ENCODE measurements at places on chromosomes 4 and X.

DNA sequence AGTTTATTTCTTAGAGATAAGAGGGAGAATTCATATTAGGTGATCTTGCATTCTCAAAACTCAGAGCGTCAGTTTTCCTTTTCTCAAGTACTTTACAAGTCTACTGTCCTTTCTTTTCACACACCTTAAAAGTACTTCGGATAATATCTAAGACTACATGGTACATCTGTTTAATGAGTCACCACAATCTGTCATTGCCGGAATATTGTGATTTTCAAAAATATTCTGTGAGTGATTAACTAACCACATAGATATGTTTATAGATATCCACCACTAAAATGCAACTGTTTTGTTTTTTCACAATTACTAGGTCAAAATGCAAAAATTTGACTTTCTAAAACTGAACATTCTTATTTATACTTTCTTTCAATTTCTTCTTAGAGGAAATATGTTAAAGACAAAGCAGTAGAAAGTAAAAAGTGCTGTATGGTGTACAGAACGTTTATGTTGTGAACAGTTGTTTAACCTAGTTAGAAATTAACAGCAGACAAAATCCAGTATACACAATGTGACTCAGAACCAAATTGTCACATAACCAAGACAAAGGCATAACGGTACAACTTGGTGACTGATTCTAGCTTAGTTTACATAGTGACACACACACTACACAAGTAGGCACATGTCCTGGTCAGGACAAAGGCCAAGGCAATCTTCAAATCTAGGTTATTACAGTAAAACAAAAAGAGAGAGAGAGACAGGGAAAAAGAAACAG lies 482.9 kb downstream of the NAF1 start:
- no peak for DNase-seq

GRCh38 chrX:16186380-16187007 lies 19.2 kb downstream of the MAGEB17 start:
- DNase-seq, result no peak

DNA sequence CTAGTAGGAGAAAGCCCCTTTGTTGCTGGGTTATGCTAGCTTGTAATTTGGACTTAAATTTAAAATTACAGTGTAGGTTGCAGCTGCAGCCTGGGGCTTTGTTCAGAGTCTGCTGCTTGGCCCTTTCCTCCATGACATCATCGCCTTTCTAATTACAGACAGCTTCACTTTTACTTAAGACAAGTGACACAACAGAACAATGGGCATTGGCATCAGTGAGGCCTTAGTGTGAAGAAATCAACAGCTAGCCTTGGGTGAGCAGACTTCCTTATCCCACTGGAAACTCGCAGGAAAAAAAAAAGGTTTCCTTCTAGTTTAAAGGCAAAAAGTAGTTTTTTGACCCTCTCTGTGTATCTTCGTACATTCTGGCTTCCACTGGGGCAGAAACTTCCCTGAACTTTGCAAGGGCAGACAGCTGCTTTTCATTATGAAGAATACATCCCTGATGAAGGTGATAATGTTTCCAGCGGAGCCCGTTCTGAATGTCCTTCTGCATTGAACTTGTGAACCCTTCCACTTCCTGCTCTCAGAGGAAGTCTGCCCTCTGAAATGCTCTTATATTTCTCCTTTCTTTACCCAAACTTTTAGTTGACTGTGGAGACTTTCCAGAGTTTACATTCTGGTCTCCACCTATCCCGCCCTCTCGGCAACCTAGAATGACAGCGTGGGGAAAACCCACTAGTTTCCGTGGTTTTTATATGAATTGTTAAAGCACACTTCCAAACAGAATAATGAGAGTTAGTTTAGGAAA lies 123.2 kb upstream of the FAM9C start:
- no peak for DNase-seq

DNA sequence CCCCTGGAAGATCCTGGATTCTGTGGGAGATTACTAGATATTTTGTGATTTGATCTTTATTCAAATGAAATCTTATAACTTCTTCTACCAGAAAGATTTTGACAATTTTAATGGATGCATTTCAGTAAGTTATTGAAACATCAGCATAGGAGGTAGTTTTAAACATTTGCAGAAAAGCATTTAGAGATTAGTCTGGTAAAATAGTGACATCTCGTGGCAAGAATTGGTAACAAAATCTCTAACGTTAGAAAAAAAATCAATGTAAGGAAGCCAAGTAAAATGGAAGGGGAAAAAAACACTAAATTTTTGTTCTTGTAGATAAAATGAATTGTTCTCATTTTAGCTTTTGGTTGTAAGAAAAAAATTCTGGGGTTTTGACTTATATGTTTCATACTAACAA lies 73.3 kb downstream of the TASL start:
- no peak for DNase-seq

GRCh38 chrX:47148946-47149345 lies 3.9 kb downstream of the RBM10 start:
- no peak for DNase-seq

GRCh38 chr4:72320223-72320948 lies 248.6 kb downstream of the ADAMTS3 start:
- DNase-seq, result no peak

DNA sequence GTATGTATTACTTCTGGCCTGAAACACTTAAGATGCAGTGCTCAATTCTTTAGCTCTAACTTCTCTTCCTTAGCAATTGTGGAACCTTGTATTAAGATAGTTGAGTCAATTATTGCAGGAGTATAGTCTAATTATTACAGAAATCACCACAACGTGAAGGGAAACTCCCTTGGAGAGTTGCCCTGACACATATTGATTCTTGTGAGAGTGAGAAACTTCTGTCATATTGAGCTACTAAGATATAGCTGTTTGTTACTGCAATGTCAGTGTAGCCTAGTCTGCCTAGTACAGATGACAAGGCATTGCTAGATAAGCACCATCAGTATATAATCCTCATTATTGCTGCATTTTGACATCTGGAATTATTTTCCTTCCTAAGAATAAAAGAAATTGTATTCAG lies 82.7 kb upstream of the TEX13C start:
- DNase-seq, result no peak

DNA sequence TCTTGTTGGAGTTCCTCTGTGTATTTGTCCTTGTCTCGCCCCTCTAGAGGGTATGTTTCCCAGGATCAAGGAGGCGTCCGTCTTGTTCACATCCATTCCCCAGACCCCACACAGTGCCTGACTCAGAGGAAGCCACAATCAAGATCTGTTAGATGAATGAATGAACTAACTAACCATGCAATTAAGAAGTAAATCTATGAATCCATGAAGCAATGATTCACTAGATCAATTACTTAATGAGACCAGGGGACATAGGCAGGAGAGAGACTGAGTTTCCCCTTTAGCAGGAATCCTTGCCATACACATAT lies 11.9 kb downstream of the BLOC1S4 start:
- DNase-seq, result no peak

DNA sequence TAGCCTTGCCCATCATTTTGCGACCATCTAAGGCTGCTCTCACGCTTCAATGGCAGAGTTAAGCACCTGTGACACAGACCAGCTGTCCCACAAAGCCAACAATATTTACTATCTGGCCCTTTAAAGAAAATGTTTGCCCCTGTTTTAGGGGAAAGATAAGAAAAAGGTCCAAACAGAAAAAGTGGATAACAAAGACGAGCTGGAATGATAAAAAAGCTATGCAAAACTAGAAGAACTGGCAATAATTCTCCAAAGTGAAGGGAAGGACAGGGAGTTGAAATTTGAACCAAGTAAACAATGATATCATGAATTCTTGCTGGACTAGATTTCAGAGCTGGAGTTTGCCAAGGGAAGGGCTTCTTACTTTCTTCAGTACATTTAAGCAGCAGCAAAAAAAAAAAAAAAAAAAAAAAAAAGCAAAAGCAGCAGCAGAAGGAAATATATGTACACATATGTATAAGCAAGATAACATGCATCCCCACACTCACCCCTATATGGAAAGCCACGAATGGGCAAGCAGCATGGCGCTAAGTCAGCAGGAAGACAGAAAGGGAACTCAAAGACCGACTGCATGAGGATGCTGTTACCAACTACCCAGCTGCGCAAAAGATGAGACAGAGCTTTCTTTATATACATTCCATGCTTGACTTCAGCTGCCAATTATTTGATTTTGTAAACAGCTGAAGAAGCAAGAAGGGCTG lies 12.5 kb downstream of the TRAPPC2 start:
- DNase-seq, result no peak

- DNase-seq, result no peak
Measured at GRCh38 chr4:39308611-39309010, 57.6 kb downstream of the RFC1 start.

DNA sequence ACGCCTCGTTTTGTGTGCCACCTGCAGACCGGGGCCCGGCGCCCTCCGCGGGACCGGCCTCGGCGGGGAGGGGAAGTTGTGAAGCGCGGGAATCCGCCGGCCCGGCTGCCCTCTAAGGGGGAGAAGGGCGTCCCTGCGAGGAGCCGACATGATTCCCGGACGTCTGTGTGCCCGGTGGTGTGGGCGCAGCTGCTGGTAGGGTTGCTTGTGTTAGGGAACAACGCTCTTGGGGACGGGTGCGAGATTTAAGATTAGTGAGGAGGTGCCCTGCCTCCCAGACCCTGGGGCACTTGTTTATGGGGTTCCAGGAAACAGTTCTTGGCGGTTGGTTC lies 627 bp downstream of the CDKN2AIP start:
- DNase-seq, result no peak

DNA sequence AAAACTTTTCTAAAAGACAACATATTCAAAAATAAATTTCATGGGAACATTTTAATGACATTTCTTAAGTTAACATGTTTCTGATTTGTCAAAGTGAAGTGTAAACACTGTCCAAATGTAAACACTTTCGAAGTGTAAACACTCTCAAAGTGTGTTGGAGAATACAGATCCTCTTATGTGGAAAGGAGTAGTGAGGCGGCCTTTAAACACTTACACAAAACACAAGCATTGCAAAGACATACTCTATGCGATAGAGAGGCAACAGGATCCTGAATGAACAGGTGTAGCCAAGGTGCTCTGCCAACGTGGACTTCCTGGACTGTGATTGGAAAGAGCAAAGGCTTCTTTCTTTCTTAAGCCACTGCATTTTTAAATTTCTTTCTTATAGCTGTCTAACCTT lies 62.7 kb upstream of the PGM2 start:
- no peak for DNase-seq

GRCh38 chr4:82543131-82543530 lies 18.7 kb downstream of the TMEM150C start:
- DNase-seq, result no peak

GRCh38 chrX:124829930-124830329 lies 483.6 kb downstream of the SH2D1A start:
- DNase-seq, result no peak

GRCh38 chr4:70997546-70997945 lies 4.1 kb downstream of the DCK start:
- DNase-seq, result no peak

- peak; percentile 95 for DNase-seq
Measured at GRCh38 chr4:38319456-38320342, 344.3 kb upstream of the KLF3 start.

DNA sequence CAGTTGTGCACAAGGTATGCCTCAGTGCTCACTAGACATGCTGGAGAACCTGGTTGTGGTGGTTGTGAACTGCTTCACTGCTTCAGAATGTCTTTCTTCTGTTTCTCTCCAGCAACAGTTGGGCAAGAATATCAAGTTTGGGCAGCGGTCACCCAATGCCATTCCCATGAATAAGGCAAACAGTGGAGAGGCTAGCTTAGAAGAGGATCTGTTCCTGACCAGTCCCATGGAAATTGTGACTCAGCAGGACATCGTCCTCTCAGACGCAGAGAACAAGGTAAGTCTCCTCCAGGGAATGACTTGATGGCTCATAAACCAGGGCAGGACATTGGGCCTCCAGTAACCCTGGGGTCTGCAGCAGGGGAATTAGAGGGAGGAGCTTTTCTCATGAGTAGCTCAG lies 79.9 kb downstream of the AASDH start:
- no peak for DNase-seq

DNA sequence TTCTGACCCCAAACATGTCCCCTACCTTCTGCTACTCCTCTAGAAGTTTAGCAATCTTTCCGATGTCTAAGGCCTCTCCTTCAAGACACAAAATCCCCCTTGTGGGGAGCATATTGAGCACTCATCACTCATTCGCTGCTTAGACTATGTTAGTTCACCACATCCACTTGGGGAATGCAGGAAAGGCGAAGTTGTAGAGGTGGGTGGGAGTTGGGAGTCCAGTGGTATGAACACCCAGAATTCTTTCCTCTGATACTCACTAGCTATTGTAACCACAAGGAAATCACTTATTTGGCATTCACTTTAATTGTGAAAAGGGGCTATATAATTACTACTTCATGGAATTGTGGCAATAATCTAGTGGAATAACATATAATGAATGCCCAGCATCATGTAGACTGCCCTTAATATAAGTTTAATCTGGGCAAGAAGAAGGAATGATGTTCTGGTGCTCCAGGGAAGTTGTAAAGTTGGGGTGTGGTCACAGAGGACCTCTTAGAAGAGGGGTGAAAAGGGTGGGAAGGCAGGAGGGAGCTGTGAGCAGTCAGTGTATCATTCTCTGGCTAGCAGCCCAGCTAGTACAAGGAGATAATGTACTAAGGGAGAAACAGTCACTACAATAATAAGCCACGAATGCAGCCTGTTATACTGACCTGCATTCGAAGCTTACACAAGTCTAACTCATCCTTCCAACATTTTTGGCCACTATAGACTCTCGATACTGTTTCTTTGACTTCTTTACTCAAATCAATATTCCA lies 468.2 kb upstream of the DIPK2B start:
- no peak for DNase-seq

- no peak for DNase-seq
Measured at GRCh38 chr4:158993891-158994290, 109.0 kb upstream of the RAPGEF2 start.

GRCh38 chrX:56026815-56027214 lies 205.3 kb upstream of the KLF8 start:
- DNase-seq, result no peak

DNA sequence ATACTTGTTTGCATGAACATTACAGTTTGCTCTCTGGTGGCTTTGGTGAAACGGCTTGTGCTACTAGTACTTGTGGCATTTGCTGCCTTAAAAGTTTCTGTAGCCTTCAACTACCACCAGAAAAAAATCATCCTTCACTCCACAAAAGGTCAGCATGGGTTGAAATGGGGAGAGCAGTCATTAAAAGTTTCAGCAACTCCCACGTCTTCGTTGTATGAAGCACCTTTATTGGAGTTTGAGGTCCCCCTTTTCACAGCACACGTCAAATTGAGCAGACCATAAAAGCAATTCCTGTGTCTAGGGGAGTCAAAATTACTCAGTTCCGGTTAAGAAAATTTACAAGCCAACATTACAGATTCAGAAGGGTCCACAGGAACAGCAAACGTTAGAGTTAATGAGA lies 23.0 kb upstream of the CCNA2 start:
- DNase-seq, result no peak

- DNase-seq, result no peak
Measured at GRCh38 chr4:36652857-36653256, 371.4 kb downstream of the DTHD1 start.
